ENCODE measurements at places on chromosomes 7 and 10. TPM values are rescaled to one million over a fixed set of nuclear protein-coding genes. Genes with fewer than 3 reads are reported as not detected.

The GIMAP2 gene
- 3.9 TPM for total RNA-seq

The WNT8B gene
- total RNA-seq, result not detected

The GPAM gene
- total RNA-seq, result 66.9 TPM

GRCh38 chr7:6232534-6232933, 39.9 kb downstream of the CYTH3 start:
- DNase-seq, result no peak

DNA sequence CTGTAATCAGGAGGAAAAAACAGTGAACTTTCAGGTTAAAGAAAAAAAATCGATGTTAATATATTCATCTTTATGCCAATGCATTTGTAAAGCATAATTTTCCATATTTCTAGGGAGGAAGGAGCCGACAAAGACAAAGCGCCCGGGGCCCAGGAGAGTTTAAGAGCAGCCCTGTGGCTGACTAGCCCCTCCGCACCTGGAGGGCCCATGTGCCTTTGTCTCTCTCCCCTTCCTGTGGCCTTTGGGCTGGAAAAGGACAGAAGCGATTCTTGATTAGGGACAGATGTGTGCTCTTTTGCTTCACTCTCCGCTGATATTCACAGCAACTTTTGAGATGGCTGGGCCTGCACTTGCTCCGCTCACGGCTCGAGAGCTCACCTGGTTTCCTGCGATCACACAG, 23.1 kb downstream of the DDC start:
- DNase-seq, result no peak

- no peak for DNase-seq
Observed at GRCh38 chr7:157468221-157469111, 131.7 kb downstream of the DNAJB6 start.

DNA sequence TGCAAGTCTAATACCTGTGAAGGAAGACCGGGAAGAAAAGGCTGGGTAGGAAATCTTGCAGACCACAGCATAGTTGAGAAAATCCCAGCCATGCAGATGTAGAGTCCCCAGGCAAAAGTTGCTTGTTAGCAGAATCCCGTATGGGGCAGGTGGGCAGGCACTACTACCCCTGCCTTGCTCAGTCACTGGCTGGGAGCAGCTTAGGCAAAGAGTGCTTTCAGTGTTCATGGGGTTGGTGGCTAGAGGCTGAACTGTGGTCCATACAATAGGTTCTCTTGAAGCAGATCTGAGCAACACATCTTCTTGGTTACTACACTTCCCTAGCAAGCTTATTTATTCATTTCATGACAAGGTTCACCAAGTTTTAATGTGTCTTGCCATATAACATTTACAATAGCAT, 92.6 kb downstream of the AHCYL2 start:
- no peak for DNase-seq

DNA sequence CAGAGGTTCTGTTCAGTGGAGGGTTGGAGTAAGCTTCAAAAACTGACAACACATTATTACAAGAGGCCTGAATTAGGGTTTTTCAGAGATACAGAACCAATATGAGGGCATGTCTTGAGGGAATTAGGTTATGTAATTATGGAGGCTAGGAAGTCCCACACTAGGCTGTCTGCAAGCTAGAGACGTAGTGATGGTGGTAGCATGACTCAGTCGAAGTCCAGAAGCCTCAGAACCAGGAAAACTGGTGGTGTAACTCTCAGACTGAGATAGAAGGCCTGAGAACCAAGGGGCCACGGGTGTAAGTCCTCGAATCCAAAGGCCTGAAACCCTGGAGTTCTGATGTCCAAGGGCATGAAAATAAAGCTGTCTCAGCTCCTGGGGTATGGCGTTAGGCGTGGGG, 35.6 kb downstream of the ZNF518A start:
- no peak for DNase-seq

DNA sequence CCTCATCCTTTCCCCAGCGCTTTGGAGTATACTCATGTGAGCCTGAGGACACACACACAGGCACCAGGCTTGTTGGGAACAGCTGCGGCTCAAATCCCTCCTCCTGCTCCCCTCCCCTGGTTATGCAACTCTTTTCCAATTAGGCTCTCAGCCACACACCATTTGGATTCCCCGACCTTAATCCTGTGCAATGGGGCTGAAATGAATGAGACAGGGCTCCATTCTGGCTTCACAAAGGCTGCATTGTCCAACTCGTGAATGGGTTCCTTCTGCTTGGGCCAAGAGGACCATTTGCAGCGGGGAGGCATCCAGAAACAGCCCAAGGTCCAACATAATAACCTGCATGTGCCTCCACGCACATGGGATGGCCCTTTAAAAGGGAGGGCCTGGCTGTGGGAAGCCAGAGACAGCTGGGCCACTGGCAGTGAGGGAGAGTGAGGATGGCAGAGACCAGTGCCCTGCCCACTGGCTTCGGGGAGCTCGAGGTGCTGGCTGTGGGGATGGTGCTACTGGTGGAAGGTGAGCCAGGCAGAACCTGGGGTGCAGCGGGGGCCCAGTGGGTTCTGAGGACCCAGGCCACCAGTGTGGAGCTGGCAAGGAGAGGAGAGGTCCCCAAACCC, at the start of gene RGR:
Gene RGR (plus strand): TSS at position 403 of the 620 bp plus-strand sequence. CDS start 38 bp downstream, at position 441.
- DNase-seq, result peak; percentile 34

- no peak for DNase-seq
Observed at GRCh38 chr10:18436902-18437301, 214.5 kb downstream of the NSUN6 start.

GRCh38 chr10:98925651-98926050, 310.0 kb downstream of the HPSE2 start:
- DNase-seq, result no peak
